ENCODE measurements at places on chromosomes 2 and 18. TPM values are rescaled to one million over a fixed set of nuclear protein-coding genes. Genes with fewer than 3 reads are reported as not detected.

DNA sequence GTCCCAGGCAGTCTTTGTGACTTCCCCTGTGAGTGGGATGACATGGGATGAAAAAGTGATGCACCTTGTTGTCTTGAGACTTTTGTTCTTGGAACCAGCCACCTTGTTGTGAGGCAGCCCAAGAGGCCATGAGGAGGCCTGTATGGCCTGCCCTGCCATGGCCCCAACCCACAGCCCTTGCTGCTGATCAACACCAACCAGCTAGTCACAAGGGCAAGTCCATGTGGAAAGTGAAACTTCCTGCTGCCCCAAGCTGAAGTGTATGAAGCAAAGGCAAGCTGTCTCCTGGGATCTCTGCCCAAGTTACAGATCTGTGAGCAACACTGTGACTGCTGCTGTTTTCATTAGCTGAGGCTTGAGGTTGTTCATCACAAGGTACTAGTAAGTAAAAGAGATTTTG is 21.6 kb downstream of the TMEM18 start:
- DNase-seq = no peak

UGT1A3 gene
- polyA plus RNA-seq = not detected

DNA sequence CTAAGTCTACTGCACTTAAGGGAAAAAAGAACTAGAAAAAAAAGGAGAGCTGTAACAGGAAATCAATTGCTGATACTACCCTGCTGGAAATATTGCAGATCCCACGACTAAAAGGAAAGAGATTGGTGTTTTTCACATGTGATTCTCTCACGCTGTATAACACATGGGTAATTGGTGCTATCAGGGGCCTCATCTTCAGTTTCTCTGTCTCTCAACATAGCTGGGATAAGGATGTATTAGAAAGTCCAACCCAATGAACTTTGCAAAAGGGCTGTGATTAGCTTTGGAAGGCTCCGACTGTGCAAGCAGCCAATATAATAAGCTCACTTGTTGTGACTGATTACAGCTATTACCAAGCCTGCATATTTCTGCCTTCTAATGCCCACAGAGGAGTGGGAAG is 133.4 kb downstream of the NRP2 start:
- DNase-seq = no peak

L3MBTL4 gene
- polyA plus RNA-seq = 3.9 TPM

NRP2 gene
- not detected for polyA plus RNA-seq

DNA sequence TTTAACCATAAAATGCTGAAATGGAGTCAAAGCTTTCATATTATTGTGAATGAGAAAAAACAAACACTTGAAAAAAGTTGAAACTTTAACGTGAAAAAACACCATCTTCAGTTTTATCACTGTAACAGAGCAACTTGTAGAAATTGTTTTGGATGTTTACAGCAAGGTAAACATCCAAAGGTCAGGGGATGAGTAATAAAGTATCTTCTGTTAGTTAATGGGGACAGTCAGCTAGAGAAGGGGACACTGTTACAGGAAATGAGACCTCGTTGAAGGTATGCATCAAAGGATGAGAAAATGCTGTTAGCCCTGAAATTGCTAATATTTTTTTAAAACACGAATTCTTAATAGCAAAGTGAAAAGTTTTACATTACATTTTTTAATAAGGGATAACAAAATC is 2.9 kb downstream of the RHBDD1 start:
- DNase-seq = no peak

DNA sequence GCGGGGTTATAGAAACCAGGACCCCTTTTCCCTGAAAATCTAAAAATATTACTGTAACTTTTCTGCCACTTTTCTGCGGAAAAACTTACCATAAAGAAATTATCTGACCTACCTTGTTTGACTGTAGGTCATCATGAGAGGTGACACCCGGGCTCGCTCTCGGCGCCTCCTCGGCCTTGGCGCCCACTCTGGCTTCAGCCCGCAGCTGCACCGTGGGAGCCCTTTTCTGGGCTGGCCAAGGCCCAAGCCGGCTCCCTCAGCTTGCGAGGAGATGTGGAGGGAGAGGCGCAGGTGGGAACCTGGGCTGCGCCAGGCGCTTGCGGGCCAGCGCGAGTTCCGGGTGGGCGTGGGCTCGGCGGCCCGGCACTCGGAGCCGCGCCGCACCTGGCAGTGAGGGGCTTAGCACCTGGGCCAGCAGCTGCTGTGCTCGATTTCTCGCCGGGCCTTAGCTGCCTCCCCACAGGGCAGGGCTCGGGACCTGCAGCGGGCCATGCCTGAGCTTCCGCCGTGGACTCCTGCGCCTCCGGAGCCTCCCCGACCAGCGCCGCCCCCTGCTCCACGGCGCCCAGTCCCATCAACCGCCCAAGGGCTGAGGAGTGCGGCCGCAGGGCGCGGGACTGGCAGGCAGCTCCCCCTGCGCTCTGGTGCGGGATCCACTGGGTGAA is 107.7 kb upstream of the DNAJC10 start:
- DNase-seq = no peak

C1QL2 gene
- polyA plus RNA-seq = not detected

- no peak for DNase-seq
Measured at GRCh38 chr2:238897122-238897880, 49.4 kb downstream of the TWIST2 start.

UGT1A5 gene
- polyA plus RNA-seq = not detected

GRCh38 chr2:205642599-205643356 is 39.5 kb upstream of the NRP2 start:
- no peak for DNase-seq

DNA sequence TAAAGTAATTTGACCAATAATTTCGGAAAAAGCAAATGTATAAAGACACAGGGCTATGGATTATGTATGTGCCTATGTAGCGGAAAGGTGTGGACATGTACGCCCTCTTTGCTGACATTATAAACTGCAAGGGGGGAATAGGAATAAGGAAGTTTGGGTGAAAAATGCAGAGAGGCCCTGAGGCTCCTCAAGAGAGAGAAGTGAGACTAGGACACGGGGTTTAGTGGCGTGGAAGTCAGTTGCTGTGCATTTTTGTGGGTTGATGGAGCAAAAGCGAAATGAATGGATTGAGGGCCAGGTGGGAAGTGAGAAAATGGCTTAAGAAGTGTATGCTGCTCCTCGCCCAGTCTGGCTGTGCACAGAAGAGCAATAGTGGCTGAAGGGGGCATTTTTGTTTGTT is 96.2 kb upstream of the B3GNT7 start:
- no peak for DNase-seq

- DNase-seq = no peak
Measured at GRCh38 chr18:57443702-57444101, 8.5 kb downstream of the ONECUT2 start.

DNA sequence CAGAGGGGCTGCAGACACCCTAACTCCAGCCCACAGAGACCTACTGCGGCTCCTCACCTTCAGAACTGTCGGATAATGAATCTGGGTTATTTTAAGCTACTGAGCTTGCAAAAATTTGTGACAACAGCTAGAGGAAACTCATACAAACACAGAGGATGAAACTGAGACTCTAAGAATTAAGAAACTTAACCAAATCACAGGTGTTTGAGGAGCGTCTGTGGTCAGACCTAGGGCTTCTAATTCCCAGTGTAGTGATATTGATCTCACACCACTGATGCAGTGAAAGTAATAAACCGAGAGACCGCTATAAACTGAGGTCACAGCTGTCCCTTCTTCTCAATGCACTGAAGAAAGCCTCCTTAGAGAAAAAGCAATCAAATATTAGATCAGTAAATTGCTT is 110.1 kb downstream of the RGPD3 start:
- no peak for DNase-seq

TUBB8B gene
- polyA plus RNA-seq = not detected

DNA sequence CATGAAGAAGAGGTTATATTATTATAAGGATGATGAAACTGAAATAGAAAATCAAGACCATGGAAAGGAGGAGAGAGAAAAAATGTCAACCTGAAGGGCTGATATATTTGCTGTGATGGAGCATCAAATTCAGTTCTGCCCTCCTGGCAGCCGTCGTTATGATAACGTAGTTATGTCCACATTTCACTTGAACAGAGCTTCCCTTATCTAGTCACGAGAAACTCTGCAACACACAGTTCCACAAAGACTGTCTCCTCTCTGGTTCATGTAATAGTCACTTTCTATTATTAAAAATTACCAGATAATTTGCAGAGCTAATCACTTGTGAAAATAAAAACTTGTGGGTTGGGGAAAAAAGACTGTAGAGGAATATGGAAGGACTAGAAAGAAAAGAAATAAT is 19.5 kb upstream of the RBMS1 start:
- no peak for DNase-seq

DNA sequence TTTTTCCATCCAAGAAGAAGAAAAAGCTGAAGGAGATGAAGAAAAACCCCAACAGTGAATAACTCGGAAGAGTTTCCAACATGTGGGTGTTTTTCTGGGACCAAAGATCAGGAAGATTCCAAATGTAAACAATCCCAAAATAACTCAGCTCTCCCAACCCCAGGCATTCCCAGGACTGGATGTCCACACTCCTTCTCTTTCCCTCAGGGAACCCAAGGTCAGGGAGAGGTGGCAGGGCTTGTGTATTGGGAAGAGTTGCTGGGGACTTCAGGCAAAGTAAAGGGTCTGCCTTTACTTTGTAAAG is 268.0 kb downstream of the DYSF start:
- DNase-seq = no peak

- no peak for DNase-seq
Measured at GRCh38 chr2:218806346-218806978, 24.5 kb downstream of the CYP27A1 start.

- no peak for DNase-seq
Measured at GRCh38 chr2:234300391-234300925, 196.4 kb downstream of the ARL4C start.

MALL gene
- polyA plus RNA-seq = not detected

- DNase-seq = no peak
Measured at GRCh38 chr2:43044093-43044681, 182.2 kb downstream of the ZFP36L2 start.

SERPINB3 gene
- polyA plus RNA-seq = not detected

DNA sequence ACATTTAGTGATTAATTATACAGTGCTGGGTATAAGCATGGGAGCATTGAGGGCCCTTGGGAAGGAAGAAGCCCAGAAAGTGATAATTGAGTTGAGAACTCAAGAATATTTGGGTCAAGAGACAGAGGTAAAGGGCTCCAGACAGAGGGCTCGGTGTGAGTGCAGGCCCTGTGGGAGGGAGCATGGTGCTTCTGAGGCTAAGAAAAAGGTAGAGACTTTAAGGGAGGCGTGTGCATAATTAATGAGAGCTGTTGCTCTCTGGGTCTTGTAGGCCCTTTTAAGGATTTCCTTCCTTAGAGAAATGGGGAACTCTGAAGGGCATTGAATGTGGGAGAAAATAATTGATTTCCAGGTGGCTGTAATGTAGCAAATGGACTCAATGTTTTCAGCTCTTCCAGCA is 735.0 kb upstream of the POU3F3 start:
- DNase-seq = no peak

COL4A4 gene
- 1.3 TPM for polyA plus RNA-seq

CCDC74A gene
- not detected for polyA plus RNA-seq

GRCh38 chr2:159988412-159988970 is 73.9 kb downstream of the PLA2R1 start:
- no peak for DNase-seq

CNRIP1 gene
- not detected for polyA plus RNA-seq

- no peak for DNase-seq
Measured at GRCh38 chr2:173568054-173568453, 213.4 kb downstream of the CDCA7 start.

Data from immature natural killer cell (primary cell).